MM.1S (cell line): ENCODE measurements at places on chromosomes 3 and 15.

- DNase-seq: no peak
Measured at GRCh38 chr3:169695031-169695430, 31.5 kb upstream of the MECOM start.

DNA sequence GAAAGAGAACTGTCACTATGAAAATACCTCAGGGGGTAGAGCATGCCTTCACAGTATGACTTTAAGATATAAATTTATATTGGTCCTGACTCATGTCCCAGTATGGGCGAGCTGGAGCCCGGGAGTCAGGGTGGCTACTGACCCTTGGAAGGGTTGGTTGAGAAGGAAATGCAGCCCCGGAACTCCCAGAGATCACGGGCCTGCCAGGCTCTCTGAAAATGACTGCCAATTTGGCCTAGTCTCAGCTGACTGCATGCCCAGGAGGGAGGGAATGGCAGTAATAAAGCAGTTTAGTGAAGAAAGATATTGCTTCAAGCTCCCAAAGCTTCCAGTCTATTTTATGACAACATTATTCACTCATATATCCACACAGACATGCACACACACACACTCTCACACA is 299.0 kb downstream of the NR2F2 start:
- no peak for DNase-seq

DNA sequence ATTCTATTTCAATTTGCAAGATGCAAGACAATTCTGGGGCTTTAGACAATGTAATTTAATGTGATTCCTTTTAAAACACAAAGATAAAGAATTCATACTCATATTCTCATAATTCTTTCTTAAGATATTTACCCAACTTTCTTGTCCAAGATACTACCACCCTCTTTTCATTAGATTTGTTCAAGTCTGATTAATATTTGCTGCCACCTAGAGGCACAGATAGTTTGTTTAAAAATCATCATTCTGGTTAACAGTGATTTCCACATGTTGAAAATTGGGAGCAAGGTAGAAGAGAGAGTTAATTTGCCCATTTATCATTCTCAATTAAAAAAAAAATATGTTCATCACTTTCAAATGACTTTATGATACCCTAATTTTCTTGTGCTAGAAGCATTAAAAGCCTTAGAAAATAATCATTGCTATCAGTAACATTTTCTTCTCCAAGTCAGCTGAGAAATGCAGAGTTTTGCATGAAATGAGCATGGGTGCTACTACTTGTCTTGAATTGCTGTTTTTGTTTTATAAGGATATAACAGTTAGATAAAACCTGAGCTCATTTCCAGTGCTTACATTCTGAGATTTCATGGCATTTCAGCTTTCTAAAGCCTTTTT is 11.6 kb downstream of the TAMM41 start:
- DNase-seq: peak; percentile 17

- no peak for DNase-seq
Measured at GRCh38 chr3:164818318-164818717, 260.0 kb downstream of the SI start.

- no peak for DNase-seq
Measured at GRCh38 chr15:32888221-32888761, 170.5 kb downstream of the GREM1 start.

DNA sequence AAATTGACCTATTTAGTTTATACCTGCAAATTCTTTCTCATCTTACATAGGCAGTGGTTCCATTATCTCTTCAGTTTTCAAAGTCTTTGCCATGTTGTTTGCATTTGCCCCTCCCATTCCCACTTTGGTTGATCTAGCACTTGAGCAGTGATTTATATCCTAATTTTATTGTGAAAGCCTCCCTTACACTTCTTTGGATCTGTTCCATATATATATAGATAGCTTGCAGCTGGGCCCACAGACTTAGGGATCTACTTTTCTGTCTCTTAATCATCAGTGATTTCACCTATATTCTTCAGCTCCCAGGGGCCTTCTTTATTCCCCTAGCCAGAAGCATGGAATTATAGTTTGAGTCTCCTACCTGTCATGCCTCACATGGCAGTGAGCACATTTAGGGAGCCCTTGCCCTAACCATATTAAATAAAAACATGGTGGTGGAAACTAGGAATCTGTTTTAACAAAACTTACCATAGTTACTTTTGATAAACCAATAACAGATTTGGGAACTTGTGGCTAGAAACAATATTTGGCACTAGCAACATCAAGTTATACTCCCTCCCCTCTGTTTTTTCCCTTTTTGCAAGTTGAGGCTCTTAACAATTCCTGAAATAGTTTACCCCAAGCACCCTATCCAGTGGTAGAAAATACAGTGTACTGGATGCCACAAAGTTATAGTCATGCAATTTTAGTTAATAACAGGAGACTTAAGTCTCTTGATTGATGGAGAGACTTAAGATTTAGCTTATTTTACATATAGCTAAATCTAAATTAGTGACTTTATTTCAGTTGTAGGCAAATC is 41.7 kb downstream of the ARIH1 start:
- no peak for DNase-seq

- DNase-seq: peak; percentile 65
Measured at GRCh38 chr15:80242132-80242769, 9.8 kb downstream of the CTXND1 start.

DNA sequence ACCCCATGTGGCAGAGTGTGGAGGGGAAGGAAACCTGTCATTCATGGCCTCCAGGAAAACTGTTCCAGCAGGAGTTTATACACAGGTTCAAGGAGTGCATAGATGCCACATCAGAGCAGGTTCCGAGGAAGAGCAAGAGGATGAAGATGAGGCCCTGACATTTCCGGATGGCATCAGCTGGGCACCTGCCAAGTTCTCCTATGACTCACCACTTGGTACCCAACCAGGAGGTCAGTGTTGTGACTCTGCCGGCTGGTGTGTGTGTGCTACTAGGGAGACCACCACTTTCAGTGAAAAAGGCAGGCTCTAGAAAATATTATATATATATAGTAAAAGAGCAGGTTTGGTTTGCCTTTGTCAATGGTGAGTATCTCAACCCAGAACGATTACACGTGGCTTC is 69.3 kb downstream of the NTRK3 start:
- DNase-seq: peak; percentile 19

DNA sequence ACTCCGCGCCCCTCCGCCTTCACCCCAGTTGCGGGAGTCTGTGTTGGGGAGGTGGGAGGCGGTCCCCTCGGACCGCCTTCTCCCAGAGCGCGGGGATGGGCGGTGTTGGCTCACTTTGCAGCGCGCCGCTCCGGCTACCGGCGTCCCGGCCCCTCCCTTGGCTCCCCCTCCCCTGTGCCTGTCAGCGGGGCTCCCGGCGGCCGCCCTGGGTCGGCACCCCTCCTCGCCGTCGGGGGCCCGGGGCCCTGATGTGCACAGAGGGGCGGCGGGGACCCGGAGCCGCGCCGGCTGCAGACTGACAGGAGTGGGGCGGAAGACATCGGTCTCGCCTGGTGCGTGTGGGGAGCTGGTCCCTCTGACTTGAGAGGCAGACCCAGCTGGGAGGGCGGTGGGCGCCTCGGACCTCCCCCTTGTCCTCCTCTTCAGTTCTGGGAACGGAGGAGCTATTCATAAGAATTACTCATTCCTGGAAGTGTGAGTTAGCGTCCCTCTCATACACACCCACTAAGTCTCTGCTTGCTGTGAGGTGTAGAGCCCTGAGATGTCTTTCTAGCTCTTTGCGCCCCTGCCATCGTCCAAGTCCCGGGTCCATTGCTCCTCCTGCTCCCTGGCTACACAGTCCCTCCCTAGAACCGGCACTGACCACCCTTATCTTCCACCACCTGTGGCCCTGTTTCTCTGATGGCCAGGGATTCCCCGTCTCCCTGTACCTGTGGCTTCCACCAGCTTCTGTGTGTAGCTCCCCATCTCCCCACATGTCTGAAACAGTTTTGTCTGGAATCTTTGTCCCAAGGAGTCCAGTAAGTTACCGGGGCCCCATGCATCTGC is 42.3 kb upstream of the ROPN1 start:
- no peak for DNase-seq

DNA sequence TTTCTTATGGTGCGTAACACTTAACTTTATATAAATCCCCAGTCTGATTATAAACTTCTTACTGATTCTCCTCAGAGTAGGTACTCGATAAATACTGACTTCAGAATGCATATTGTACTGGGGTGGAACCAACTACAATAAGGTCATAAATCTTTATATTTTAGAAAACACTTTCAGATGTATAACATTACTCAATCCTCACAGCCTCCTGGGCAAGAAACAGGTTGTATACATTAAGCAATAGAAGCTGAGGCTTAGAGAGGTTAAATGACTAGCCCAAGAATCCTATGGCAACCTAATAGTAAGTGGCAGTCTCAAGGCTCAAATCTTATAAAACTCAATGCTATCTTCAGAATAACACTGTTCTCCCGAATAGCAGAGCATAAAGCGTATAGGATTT is 9.1 kb downstream of the VPS13C start:
- DNase-seq: no peak

- no peak for DNase-seq
Measured at GRCh38 chr15:56185980-56186379, 57.7 kb downstream of the RFX7 start.

DNA sequence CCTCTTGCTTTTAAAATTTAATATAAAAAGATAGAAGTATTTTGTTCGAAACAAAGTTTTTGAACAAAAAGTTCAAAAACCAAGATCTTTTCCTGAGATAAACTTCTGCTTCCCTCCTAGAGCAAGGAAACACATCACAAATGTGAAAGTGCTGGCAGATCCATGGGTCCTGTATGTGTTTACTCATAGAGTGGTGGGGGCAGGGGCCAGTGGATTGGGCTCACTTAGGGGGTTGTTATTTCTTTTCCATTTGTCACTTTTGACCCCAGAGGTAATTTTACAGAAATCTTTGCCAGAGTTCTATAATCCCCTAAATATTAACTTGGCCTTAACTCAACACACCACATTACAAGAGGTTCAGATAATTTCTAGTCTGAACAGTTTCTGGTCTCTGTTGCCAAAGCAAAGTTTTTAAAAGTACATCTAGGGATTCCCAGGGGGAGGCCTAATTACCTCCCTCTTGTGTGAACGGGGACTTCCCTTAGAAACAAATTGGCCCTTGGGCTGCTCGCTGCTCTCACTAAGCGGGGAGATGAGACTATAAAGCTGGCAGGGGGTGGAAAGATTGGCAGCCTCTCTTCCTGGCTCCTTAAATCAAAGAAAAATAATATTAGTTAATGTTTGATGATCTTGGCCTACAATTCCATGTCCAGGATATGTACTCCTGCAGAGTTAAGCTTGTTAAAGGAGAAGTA is 66.8 kb upstream of the PTX3 start:
- no peak for DNase-seq

GRCh38 chr3:126986001-126986400 is 3.1 kb downstream of the PLXNA1 start:
- DNase-seq: no peak

- no peak for DNase-seq
Measured at GRCh38 chr3:161217496-161217895, 3.6 kb upstream of the NMD3 start.

DNA sequence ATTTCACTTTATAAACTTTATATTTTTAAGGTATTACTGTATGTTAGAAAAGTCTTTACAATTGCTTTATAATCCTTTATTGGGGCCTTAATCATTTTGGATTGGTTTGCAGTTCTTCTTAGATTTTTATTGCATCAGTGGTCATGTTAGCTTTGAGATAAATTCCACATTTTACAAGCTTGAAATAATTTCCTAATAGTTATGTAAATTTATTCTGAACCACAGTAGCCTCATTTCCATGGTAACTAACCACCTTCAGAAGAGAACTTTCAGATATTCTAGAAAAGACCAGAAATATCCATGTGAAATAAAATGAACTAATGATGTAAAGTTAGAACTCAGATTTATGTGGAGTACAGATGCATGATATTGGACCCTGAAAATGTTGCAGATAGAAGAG is 94.2 kb downstream of the NEO1 start:
- no peak for DNase-seq

DNA sequence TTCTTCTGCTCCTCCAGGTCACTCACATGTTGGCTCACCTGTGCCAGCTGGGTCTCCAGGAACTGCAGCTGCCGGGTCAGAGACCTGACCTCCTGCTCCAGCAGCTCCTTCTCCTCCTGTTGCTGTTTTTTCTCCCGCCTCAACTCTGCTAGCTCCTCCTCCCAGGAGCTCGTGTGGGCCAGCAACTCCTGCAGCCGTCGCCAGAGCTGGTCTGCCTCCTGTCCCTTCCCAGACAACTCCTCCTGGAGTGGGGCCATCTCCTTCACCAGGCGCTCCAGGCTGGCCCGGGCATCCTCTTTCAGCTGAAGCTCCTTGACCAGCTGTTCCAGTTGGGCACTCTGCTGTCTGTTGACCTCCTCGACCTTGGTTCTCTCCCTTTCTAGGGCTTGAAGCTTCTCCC is 24.5 kb downstream of the CXCR6 start:
- no peak for DNase-seq

- no peak for DNase-seq
Measured at GRCh38 chr15:38638126-38638525, 73.5 kb upstream of the RASGRP1 start.

- DNase-seq: no peak
Measured at GRCh38 chr3:176208283-176208682, 989.0 kb downstream of the TBL1XR1 start.

DNA sequence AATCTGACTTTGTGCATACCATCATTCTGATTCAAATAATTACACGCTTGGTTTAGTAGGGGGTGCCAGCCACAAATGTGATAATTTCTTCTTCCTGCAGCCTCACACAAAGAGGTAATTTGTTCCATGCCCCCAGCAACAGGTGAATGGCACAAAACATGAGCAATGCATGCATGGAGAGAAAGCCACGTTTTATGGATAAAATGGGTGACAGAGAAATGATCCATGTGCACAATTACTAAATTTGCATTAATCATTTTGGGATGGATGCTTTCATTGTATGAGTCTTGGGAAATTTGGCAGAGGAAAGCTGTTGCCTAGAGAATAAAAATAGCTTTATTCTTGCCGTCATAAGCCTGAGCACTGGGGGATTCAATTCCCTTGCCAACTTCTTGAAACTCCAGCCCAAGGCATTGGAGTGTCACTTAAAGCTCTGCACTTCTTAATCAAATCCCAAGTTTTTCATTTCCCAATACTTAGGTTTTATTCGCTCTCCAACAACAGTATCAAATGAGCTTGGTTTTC is 411.6 kb downstream of the GBE1 start:
- DNase-seq: no peak

- no peak for DNase-seq
Measured at GRCh38 chr3:120855665-120856437, 52.2 kb upstream of the STXBP5L start.
